ENCODE measurements at places on chromosomes 1 and 21.

DNA sequence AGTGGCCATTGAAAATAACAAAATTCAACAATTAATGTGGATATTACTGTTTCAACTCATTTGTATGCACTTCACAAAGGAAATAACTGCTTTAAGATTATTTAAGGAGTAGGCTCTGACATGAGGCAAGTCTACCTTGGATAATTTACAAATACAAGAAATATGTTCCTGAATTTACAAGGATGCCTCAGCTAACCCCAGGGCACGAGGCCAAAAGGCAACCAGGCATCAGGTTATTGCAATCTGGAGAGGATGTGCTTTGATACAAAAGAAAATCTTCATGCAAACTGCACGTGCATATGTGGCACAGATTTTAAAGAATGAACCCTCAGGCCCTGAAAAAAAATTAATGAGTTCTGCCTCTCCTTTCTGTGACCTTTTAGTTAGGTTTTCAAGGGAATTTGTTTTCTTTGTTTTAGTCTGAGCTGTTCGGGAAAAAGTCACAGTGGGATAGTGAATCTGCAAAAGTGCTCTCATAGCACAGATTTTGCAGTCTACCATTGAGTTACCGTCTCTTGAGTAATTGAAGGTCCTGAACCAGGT lies 1304.2 kb upstream of the ADGRL4 start:
- no peak for DNase-seq

DNA sequence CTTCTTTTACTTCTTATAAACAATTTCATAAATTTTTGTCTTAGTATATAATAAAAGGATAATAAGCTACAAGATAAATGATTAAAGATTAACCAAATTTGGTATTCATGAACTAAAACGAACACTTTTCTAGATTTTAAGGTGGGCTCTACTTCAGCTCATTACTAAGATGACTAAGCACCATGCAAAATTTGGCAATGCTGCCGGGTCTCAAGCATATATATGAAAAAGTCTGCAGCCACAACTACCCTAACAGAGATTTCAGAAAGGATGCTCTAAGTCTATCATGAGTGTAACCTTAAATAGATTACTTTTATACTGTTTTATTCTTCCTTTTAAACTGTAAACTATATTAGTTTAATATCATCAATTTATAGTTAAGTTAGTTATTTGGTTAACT lies 47.8 kb downstream of the BRWD1 start:
- DNase-seq: no peak

- no peak for DNase-seq
Observed at GRCh38 chr1:43383449-43383848, 6.2 kb downstream of the MED8 start.

DNA sequence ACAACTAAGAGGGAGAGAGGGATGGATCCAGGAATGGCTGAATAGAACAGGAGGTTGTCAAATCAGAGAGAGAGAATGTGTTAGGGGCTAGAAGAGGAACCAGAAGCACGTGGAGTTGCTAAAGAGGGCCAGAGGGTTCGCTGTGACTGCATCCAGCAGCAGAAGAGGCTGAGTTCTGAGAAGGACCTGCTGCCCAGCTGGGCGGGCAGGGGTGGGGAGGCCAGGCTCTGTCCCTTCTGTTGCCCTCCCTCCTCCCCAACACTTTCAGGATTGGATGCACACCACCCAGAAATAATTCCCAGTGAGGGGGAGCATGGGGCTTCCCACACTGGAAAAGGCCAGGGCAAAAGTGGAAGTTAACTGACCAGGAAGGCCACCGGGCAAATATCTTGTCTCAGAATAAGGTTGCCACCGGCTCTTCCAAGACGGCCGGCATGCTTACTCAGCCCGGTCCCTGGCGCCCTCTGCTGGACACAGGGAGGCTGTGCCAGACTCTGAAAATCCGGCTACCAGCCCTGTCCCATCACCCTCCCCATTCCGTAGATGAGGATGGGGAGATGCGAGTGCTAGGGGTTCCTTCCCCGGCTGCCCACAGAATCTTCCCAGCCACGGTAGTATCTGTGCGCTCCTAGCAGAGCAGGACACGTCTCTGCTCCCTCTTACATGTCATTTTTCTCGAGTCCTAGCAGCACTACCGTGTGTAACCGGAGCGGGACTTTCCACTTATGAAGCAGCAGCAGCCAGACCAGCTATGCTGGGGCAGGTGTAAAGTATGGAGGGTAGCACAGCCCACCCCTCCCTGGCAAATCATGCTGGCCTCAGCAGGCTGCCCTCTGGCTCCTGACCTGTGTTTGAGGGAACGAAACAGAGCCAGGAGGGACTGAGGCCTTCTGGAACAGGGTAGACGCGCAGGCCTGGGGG lies 46.8 kb upstream of the A3GALT2 start:
- peak; percentile 85 for DNase-seq

- DNase-seq: no peak
Observed at GRCh38 chr1:244322791-244323521, 128.8 kb downstream of the ADSS2 start.

DNA sequence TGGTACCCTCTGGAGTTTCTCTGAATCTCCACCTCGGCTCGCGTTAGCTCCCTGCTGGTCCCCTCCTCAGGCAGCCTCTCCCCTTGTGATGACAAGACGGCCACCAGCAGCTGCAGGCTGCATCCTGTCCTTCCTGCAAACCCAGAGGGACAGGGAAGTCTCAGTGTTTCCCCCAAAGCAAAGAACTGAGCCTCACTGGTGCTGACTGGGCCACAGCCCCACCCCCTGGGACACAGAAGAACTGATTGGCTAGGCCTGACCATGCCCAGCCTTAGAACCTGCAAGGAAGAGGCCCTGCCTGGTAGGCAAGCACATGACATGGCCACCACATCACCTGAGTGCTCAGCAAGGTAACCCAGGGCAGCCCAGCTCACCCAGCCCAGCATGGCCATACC lies 34.6 kb downstream of the TMEM51 start:
- DNase-seq: no peak

DNA sequence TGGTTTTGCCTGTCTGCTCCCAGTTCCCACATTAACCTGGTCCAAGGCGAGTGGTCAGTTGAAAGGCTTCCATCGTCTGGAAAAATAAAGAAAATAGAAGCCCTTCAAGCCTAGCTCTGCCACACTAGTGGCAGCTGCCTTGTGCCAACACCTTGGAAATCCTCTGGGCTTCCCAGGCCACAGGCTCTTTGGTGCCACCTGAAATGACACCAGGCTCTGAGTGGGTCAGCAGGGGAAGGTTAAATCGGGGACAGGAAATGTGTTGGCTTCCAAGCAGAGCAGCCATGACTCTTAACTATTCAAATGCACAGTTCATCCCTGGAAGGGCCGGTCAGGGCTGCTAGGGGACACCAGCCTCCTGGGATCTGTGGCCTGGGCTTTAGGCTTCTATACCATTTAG lies 558.7 kb downstream of the MATN1 start:
- DNase-seq: no peak

GRCh38 chr1:243731974-243732625 lies 117.9 kb downstream of the AKT3 start:
- DNase-seq: peak; percentile 44

DNA sequence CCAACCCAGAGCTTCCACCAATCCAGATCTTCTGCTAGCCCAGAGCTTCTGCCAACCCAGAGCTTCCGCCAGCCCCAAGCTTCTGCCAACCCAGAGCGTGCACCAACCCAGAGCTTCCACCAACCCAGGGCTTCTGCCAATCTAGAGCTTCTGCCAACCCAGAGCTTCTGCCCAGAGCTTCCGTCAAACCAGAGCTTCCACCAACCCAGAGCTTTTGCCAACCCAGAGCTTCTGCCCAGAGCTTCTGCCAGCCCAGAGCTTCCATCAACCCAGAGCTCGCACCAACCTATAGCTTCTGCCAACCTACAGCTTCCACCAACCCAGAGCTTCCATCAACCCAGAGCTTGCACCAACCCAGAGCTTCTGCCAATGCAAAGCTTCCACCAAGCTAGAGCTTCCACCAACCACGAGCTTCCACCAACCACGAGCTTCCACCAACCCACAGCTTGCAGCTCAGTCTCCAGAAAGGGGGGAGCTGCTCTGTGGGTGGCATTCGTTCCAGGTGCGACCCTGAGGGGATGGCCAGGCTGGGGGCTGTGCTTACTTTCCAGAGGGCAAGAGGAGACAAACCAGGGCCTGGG lies 23.8 kb downstream of the CRYAA start:
- peak; percentile 38 for DNase-seq

- no peak for DNase-seq
Observed at GRCh38 chr21:31394309-31394708, 50.2 kb upstream of the TIAM1 start.

DNA sequence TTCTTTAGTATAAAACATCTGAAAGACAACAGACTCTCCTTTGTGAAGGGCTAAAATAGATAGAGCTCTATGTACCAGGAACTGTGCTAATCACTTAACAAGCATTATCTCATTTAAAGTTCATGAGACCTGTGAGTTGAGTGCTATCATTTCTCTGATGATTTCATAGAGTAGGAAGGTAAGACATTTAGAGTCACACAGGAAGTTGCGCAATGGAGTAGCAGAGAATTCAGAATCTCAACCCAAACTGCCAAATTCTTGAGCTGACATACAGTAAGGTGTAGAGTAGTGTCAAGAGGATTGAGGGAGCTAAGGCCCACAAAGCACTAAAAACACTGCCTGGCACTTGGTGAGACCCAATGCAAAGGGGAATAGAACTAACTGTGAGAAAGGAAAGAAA lies 384.3 kb downstream of the NTNG1 start:
- no peak for DNase-seq

DNA sequence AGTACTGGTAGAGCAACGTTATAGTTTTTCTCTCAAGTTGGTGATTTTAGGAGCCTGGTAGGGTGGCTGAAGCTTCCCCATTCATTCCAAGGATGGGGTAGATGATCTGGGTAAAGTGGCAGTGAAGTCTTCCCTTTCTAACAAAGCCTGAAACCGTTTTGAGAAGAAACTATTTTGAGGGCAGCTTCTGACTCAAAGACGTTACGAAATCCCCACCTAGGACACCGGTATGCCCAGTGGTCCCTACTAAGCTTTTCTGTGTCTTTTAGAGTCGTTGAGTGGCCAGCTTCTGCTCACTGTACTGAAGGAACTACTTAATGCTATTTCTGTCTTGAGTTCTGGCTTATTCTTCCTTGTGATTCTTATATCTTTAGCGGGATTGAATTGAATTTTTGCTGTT lies 1.4 kb downstream of the WDTC1 start:
- no peak for DNase-seq

DNA sequence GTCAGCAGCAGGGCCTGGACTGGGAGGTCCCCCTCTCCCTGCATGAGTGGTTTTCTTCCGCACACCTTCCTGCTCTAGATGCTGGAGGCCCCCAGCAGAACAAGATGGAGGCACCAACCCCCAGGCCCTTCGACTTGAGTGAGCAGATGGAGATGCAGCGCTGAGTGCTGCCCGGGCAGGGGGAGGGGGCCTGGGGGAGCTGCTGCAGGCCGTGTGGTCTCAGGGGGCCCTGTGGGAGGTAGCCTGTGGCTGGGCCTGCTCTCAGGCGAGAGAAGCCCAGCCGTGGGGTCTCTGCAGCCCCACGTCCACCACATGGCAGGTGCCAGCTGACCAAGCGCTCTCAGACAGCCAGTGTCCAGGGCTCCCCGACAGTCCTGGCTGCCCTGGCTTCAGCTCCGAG lies 1.2 kb upstream of the FAAP20 start:
- no peak for DNase-seq

GRCh38 chr1:9892563-9893528 lies 17.2 kb downstream of the CTNNBIP1 start:
- no peak for DNase-seq

DNA sequence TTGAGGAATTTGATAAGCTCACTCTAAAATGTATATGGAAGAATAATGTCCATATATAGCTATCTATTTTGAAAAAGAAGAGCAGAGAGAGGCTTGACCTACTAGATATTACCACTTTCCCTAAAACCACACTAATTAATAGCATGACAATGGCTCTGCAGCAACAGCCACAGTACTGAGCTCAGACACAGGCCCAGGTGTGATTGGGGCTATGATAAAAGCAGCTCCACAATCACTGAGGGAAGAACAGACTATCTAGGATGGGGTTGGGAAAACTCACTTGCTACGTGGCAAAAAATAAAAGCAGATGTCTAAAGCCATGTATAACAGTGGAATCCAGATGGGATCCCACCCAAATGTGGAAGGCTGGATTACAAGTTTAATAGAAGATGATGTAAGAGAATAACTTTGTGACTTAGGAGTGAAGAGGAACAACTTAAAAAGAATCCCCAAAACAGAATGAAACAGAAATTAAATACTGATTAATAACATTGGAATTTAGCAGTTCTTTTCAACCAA lies 80.8 kb upstream of the RAB4A start:
- no peak for DNase-seq

- DNase-seq: no peak
Observed at GRCh38 chr21:42684109-42684916, 30.9 kb downstream of the PDE9A start.

GRCh38 chr1:192513697-192514096 lies 61.9 kb upstream of the RGS1 start:
- DNase-seq: no peak

DNA sequence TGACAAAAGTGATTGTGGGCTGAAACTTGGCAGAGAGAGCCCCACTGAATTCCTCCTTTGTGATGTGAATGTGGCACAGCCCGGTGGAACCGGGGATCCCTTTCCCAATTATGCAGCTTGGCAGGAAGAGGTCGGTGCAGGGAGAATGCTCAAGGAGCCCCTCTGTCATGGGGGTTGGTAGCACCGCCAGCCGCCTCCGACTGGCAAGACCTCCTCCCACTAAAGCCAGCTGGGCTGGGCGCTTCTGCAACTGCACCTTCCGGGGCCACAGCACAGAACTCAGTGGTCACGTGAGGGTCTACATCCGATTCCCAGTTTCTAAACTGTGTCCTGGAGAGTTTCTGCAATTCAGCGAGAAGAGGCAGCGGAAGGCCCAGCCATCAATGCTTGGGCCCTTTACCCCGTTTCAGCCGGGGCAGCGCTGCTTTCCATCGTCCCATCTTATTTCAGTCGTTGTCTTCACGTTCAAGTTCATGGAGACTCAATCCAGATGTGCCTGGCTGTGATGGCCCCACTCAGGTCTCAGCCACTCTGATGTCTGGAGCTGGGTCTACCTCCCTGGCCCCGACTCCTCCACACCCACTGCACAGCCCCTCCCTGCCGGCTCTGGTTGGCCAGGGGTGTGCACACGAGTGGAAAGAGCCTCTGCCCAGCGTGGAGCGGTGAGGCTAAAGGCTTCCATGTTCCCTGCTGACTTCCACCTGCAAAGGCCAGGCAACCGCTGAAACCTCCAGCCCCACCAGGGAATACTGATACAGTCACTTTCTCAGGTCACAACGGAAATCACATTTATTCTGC lies 39.8 kb upstream of the FHAD1 start:
- no peak for DNase-seq

DNA sequence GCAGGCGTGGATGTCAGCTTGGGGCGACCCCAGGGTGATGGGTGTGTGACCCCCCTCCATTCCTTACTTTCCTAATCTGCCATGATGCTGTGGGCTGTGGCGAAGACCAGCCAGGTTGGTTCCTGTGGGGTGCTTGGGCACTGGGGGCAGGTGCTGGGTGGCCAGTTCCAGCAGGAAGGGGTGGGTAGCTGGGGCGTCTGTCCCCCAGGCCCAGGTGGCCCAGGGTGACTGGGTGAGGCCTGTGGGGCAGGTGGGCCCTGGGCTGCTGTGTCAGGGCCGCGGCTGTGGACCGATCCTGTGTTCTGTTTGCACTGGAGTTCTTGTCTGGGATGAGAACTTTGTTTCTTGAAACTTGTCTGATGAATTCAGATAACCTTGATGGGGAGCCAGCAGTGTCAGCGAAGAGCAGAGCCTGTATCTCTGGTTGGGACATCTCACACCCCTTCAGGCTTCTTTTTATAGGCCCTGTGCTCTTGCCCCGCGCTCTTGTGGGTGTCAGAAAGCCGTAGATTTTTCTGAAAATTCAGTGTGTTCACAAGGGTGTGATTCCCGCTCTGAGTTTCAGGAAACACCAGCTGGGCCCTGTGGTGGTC lies 3.7 kb downstream of the PRKCZ start:
- no peak for DNase-seq
